ENCODE measurements at places on chromosomes 7 and 10. TPM values are rescaled to one million over a fixed set of nuclear protein-coding genes. Genes with fewer than 3 reads are reported as not detected.

ABCB4 gene
- total RNA-seq: not detected

DNA sequence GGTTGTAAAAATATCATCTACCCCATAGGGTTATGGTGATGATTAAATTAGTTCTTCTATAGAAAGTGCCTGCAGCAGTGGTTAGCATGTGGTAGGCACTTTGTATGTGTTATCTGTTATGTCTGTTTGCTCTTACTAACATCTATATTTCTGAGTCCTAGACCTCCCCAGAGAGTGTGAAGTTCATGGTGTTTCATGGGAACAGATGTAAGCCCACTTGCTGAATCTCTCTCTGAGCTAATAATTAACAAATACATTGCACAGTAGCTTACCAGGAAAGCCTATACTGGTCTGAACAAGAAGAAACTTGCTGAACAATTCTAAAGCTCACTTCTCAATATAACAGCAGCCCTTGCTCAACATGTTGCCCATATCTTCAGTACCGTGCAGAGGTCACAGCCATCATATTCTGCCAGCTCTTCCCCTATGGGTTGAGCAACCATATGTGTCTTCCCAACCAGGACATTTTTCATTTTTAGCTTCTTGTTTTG, 100.1 kb downstream of the NPSR1 start:
- no peaks in the 10 kb centered on the region for H3K27me3 ChIP-seq
- no peaks in the 10 kb centered on the region for H3K36me3 ChIP-seq
- no peak overlapping the region for H3K27ac ChIP-seq

DNA sequence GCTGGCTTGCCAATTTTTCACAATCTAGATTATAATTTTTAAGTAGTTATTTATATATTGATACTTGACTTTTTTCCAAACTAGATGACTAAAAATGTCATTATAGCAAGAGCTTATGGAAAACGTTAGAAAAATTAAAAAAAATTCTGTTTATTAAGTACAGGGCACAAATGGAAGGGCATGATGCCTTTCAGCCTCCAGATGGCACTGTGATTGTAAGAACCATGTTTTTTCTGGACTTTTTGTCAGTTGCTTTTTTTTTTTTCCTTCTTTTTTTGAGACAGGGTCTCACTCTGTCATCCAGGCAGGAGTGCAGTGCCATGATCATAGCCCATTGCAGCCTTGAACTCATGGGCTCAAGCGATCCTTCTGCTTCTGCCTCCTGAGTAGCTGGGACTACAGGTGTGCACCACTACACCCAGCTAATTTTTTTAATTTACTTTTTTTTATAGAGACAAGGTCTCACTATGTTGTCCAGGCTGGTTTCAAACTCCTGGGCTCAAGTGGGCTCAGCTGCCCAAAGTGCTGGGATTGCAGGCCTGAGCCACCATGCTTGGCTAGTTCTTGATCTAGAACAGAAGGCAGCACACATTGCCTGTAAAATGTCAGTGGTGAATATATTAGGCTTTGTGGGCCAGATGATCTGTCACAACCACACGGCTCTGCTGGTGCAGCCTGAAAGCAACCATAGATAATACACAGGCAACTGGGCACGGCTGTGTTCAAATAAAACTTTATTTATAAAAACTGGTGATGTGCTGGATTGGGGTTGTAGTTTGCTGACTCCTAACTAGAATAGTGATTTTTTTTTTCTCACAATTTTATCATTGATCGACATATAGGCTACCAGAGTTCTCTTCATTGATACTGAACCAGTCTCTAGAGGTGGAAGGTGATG, 27.4 kb downstream of the UCMA start:
- H3K27ac ChIP-seq: no peak overlapping the region
- DNase-seq: no peak
- H3K27me3 ChIP-seq: no peaks in the 10 kb centered on the region
- H3K4me1 ChIP-seq: no peaks in the 10 kb centered on the region
- no peak overlapping the region for H3K4me3 ChIP-seq

GGCT gene
- 0.43 TPM for total RNA-seq

EN2 gene
- total RNA-seq: not detected

- H3K27me3 ChIP-seq: no peaks in the 10 kb centered on the region
- H3K27ac ChIP-seq: no peak overlapping the region
- DNase-seq: no peak
These were observed 200.2 kb upstream of the PHYHIPL start for GRCh38 chr10:58976254-58976653.

Data from ascending aorta (tissue), 2 donors.